ENCODE measurements at places on chromosomes 11 and 22.

GRCh38 chr11:83037877-83038276, 33.8 kb downstream of the RAB30 start:
- DNase-seq: no peak

DNA sequence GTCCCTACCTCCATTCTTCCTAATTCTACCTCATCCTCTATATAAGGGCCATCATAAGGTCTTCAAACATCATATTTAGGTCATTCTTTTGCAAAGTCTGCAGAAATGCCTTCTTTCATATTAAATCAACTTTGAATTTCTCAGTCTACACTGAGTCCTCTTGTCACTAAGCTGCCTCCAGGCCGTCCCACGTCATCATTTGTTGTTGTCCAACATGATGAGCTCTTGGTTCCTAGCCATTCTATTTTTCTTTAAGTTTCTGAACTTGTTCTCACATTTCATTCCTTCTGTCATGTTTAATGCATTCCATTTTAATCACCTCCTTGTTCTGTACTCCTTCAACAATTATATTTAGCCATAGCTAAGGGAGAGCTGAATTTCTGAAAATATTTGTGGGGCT, 59.2 kb upstream of the PGR start:
- no peak for DNase-seq

GRCh38 chr11:305844-306211, 1.8 kb upstream of the IFITM2 start:
- DNase-seq: no peak

GRCh38 chr11:63298258-63298657, 54.9 kb upstream of the SLC22A25 start:
- DNase-seq: no peak

- DNase-seq: no peak
Measured at GRCh38 chr11:131491503-131491902, 121.1 kb downstream of the NTM start.

DNA sequence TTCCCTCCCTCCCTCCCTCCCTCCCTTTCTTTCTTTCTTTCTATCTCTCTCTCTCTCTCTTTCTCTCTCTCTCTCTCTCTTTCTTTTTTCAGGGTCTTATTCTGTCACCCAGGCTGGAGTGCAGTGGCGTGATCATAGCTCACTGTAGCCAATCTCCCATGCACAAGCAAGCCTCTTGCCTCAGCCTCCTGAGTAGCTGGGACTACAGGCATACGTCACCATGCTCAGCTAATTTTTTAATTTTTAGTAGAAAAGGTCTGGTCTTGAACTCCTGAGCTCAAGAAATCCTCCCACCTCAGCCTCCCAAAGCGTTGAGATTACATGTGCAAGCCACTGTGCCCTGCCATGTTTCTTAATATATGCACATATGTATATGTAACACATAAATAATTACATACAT, 19.0 kb downstream of the TSKU start:
- no peak for DNase-seq

GRCh38 chr11:79419120-79419519, 21.7 kb downstream of the TENM4 start:
- no peak for DNase-seq

DNA sequence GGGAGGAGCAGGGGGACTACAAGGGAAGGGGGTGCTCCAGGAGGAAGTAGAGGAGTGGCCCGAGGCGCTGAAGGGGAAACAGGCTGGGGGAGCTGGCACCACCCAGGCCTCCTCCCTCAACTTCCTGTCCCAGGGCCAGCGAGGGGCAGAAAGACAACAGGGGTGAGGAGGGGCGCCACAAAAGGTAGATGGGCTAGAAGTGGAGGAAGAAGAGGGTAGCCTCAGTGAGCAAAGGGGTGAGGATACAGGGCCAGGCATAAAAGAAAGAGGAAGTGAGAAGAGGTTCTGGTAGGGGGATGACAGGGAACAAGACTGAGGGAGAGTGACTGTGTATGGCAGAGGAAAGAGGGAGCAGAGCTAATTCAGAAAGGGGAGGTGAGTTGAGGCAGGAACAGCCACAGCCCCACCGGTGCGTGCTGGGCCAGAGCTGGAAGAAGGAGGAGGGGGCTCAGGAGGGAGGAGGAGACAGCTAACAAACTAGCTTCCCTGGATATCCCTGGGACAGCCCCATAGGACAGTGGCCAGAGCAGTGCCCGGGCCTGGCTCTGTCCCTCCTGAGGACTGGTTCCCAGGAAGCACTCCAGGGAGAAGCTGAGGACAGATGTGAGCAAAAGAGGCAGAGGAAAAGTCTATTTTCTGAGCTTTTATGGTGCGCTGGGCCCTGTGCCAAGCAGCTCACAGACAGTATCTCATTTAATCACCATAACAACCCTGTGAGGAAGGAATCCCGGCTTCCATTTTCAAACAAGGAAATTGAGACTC, 8.5 kb downstream of the DCHS1 start:
- DNase-seq: no peak

DNA sequence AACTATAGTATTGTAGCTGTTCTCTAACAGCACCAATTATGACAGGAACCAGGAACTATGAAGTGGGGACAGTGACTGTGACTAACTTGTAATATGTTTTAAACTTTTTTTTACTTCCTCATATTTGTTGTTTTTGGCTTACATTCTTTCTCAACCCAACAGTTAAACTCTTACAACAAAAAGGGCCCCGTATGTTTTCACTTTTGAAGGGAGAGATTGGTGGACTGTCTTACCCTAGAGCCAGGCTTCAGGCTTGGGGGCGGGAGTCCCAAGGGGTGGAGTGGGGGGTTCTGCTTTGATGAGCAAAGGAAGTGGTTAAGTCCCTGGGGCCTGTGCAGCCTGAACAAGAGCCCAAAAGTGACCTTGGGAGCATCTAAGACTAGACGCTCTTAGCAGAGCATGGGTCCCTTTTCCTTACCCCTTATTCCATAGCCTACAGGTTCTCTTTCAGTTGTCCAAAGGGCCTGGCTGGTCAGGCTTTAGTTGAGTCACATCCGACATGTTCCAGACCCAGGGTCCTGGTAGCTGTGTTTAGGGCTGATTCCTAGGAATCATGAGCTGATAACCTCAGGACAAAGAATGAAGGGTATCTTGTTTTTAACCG, 38.8 kb downstream of the STIM1 start:
- DNase-seq: no peak

- no peak for DNase-seq
Measured at GRCh38 chr11:31445621-31446020, 63.8 kb downstream of the IMMP1L start.

DNA sequence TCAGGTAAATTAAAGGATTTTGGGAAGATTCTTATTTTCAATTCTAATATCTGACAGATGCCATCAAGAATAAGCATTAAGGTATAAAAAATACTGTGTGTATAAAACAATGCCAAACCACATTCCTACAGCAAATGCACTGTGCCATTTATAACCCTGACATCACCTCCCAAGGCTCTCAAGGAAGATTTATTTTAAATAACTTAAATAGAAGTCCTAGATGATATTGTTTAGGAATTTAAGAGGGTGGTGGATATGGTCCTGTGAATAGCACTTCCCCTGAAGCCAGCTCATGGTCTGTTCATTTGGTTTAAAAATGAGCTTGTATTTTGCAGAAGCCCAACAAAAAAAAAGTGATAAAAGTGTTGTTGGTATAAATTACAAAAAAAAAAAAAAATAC, 32.1 kb downstream of the PPIL2 start:
- DNase-seq: no peak

- no peak for DNase-seq
Measured at GRCh38 chr11:68090706-68091105, 30.5 kb downstream of the CHKA start.

GRCh38 chr11:17738151-17738973, 3.8 kb downstream of the KCNC1 start:
- DNase-seq: no peak

DNA sequence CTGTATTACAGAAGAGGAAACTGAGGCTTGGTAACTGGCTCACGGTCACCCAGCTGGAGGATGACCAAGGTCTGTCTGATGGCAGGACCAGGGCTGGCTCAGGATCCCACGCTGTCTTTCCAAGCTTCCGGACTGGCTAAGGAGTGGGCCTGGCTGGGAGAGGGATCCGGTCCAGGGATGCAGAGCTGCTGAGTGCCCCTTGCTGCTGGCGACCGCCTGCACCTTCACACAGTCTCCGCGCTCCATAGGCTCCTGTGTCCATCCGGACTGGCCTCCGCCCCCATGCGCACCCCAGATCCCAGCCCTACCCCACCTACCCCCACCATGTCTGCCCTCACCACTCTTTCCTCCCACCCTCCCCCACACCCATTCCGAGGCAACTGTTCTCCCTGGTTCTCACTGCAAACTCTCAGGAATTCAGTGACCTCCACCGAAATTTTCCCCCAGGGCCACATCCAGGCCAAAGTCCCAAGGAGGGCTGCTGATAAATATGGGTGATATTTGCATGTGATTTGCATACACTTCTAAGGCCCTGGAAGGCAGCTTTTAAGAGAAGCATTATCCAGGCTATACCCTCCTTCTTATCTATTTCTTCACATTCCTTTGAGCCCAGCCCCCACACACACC, 48.5 kb upstream of the SLC35C1 start:
- DNase-seq: no peak

- no peak for DNase-seq
Measured at GRCh38 chr11:31521497-31522150, 12.1 kb downstream of the ELP4 start.

GRCh38 chr11:121561240-121561639, 108.5 kb upstream of the SORL1-AS1 start:
- no peak for DNase-seq

GRCh38 chr22:20093418-20094196, 13.6 kb downstream of the DGCR8 start:
- no peak for DNase-seq

DNA sequence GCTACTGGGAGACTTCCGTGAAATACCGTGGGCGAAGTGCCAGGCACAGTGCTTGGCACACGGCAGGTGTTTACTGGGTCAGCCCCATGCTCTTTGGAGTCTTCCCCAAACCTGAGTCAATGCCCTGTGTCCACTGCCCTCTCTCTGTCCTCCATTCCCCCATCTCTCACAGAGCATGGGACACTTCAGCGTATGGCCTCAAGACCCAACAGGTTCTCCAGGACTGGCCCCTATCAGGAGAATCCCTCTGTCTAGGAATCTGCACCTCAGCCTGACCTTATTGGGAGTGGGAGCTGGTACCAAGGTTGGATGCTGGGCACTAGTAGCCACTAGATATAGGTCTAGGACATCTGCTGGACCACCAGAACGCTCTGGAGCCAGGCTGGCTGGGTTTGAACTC, 67.2 kb upstream of the LMO1 start:
- DNase-seq: no peak

DNA sequence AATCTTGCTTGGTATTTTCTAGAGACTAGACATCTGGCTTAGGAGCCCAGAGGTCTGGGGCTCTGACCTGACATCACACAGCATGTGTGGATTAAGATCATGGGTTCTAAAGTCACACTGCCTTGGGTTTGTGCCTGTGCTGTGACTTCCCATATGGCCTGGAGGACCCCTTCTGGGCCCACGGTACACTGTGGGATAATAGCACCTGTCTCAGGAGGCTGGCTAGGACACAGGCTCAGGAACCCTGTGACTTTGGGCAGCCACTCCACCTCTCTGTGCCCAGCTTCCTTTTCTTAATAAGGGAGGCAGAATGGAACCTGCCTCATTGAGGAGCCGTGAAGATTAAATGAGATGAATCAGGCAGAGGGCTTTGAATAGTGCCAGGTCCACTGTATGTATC, 99.2 kb upstream of the B3GAT1 start:
- DNase-seq: no peak

GRCh38 chr11:85663080-85663752, 1.7 kb downstream of the CREBZF start:
- DNase-seq: peak; percentile 8

DNA sequence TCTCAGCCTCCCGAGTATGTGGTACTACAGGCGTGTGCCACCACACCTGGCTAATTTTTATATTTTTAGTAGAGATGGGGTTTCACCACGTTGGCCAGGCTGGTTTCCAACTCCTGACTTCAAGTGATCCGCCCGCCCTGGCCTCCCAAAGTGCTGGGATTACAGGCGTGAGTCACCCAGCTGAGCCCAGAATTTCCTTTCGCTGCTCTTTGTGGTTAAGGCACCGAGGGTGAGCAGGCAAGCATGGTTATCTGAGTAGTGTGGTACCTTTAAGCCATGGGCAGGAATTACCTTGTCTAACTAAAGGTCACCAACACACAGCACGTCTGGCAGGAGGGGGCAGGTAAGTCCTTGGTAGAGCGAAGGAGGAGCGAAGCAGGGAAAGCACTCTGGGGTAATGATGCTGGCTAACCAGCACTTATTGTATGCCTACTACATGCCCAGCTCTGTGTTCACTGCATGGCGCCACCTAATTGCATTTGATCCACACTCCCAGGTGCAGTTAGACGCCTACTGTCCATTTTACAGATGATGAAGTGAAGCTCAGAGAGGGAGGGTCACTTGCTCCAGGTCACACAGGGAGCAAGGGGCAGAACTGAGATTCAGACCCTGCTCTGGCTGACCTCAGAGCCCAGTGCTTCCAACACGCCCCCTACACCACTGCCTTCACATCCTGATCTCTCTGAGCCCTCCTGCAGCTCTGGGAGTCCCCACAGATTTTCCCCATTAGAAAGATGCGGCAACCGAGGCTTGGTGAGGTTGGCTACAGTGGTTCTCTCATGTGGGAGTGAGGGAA, 45.7 kb downstream of the TRIOBP start:
- DNase-seq: no peak

DNA sequence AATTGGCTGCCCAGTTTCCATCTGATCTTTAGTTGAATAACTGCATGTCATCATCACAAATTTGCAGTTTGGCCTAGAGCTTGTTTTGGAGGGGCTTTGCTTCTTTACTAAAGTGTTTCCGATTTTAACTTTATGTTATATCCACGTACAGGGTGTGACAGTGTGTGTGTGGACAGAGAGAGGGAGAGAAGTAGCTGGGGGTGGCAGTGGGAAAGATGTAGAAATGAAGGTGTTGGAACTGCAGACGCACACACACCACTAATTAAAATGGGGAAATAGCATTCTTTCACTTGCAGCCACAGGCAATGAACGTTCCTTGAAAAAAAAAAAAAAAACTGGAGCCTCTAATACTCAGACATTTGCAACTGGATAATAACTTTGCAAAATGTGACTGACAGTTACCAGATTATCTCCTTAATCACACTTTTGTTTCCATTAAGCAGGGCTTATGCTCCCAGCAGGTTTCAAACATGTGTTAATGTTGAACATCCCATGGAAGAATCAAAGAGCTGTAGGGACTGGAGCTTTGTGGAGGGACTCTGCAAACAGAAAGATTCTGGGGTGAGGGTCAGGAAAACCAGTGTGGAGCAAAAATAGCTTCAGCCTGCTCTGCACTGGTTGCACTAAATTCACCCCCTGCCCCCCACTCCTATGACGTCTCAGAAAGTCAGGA, 238.1 kb upstream of the TENM4 start:
- no peak for DNase-seq

All from activated CD4-positive, alpha-beta T cell treated with anti-CD3 and anti-CD28 coated beads for 4 hours (primary cell).